Chondrocyte (in vitro differentiated cells): ENCODE measurements at places on chromosomes 4 and X.

DNA sequence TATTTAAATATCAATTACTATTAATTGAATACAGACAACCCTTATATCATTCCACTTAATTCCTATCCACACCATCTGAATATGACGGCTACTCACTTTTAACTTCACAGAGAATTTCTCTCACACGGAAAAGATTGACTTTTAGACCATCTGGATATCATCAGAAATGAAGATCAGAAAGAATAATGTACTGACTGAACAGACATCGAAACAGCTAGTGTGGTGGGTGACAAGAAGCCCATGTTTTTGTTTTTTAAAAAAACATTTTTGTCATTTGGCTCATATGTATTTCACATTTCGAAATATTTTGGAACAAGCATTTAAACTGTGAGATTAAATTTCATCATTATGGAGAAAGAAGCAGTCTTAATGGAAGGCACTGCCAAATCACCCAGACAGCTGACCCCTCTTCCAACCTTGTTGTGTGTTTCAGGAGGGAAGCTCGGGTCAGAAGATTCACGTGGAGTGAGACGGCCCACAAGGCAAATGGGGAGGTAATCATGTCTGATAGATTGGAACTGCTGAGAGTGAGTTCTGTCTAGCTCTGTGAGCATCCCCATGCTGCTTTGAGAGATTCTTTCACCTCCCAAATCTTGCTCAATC lies 204.2 kb upstream of the RASGEF1B start:
- no peak for DNase-seq

DNA sequence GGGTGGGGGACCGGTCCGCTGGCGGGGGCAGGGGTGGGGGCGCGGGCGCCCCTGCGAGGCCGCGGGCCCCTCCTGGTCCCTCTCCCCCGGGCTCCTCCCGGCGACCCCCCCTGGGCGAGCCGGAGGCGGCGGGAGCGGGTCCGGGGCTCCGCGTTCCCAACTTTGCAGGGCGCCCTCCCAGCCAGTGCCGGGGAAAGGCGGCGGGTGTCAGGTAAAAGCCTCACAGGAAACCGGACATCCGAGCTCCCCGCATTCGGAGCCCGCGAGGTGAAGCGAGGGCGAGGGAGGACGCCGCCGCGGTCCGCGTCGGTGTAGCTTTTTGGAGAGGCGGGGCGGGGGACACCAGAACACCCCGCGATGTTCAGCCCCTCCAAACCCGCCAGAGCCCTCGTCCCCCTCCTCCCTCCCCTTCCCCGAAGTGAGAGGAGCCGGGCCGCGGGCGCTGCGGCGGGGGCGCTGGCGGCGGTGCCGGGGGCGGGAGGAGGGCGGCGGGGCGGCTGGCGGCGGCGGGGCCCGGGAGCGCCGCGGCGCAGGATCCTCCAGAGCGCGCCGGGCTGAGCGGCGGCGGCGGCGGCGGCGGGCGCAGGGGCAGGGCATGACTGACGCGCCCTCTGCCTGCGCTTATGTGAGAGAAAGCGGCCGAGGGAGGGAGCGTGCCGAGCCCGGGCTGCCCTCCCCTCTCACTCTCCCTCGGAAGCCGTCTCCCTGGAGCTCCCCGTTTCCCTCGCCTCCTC lies at the start of gene VEGFC:
VEGFC (minus strand) TSS at position 597 of the 734 bp plus-strand sequence. CDS start 611 bp downstream, outside the sequence.
- DNase-seq = peak; percentile 68

DNA sequence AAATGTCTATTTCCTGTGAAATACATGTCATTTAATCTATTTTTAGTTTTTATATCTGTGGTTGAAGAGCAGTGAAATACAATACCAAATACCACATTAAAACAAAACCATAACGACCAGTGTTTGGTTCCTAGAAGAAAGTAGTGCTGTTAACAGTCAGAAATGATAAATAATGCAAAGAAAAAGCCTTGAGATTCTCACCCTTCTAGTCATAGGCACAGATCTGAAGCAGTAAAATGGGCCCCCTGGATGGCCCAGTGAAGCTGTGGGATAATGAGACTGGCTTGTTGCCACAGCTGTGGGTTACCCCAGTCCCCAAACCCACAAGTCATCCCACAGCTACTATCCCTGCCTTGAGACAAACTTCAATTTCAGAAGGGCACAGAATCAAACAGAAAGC lies 137.3 kb upstream of the RPL34 start:
- no peak for DNase-seq

- no peak for DNase-seq
Measured at GRCh38 chr4:87527431-87528220, 1.6 kb downstream of the SPARCL1 start.

- no peak for DNase-seq
Measured at GRCh38 chr4:76381986-76382385, 39.0 kb downstream of the CCDC158 start.

DNA sequence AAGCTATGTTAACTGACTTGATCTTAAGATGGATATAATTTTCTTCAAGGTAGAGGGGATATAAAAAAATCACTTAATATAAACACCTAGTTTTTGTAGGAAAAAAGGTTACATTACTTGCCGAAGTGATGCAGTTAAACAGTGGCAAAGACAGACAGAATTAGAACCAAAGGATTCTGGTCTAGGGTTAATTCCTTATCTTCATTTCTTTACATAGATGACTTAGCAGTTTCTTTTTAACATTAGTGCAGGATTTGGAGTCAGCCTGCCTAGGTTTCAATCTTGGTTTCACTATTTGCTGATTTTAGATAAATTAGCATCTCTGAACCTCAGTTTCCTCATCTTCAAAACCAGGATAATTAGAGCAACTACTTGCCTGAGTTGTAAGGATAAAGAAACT lies 14.3 kb downstream of the ZAR1 start:
- DNase-seq = no peak

- no peak for DNase-seq
Measured at GRCh38 chrX:43581888-43582539, 74.1 kb upstream of the MAOA start.
